Right cardiac atrium (tissue), 5 donors: ENCODE measurements at places on chromosomes 6 and 20. TPM values are rescaled to one million over a fixed set of nuclear protein-coding genes. Genes with fewer than 3 reads are reported as not detected.

CRISP2 gene
- total RNA-seq, result not detected

PPP1R3G gene
- 19.5 TPM for total RNA-seq

SLC18B1 gene
- total RNA-seq, result 4.5 TPM

PSORS1C2 gene
- not detected for total RNA-seq

HS3ST5 gene
- total RNA-seq, result not detected

RHAG gene
- total RNA-seq, result 1.4 TPM

SLC17A3 gene
- 0.34 TPM for total RNA-seq

KHDRBS2 gene
- not detected for total RNA-seq

ETV7 gene
- 0.37 TPM for total RNA-seq

ID1 gene
- total RNA-seq, result 141 TPM

LTA gene
- not detected for total RNA-seq

SLC13A3 gene
- 1.5 TPM for total RNA-seq

BPIFA1 gene
- not detected for total RNA-seq

C20orf144 gene
- not detected for total RNA-seq

SLC25A27 gene
- 18.8 TPM for total RNA-seq

VGLL2 gene
- 2.3 TPM for total RNA-seq

C6orf58 gene
- total RNA-seq, result not detected

ZC2HC1B gene
- total RNA-seq, result not detected
